ENCODE measurements at places on chromosomes 11 and 22.
A peak's percentile ranks its signal among the peaks of the same experiment; 100 is the strongest.

DNA sequence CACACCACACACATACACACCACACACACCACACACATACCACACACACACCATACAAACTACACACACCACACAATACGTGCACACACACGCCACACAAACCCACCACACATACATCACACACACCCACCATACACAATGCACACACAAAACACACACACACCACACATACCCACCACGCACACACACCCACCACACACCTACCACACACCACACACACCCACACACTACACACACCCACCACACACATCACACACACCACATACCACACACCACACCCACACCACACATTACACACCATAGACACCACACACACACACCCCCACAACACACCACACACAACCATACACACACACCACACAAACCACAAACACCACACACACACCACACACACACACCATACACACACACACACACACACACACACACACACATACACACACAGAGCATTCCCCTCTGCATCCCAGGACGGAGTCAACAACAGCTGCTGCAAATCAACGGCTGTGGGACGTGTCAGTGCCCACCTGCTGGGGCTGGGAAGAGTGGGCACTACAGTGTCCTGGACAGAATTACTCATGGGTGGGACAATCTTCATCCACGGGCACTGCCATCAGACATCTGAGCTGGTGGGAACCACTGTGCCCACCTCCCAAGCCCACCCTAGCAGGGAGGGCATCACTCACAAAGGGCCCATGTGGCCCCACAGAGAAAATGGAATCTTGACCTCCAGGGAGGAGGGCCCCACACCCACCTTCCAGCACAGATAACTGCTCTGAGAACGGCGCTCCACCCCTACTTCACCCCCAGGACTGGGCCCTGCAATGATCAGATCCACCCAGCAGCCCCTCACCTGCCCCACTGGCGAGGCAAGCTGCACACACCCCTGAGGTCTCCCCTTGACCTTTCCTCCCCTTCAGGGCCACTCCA lies 8.4 kb downstream of the TP53I11 start:
- DNase-seq, result no peak

DNA sequence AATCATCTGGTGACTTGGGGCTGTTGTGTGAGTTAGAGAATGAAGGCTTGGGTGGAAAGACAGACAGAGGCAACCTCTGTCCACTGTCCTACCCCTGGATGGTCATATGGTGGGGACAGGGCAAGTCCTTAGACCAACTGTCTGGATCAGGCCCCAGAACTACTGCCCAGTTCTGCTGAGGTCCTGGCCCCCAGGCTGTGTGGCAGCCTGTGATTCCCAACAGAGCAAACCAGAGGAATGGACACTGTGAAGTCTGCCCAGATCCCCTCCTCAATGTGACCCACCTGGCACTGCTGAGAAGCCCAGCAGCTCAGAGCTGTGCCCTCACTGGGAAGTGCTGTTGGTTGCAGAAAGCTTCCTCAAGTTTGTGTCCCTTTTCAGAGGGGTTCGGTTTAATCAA lies 69.0 kb downstream of the GGTLC2 start:
- no peak for DNase-seq

- no peak for DNase-seq
Measured at GRCh38 chr11:65501186-65501471, 2.3 kb downstream of the MALAT1 start.

GRCh38 chr11:70471254-70471653 lies 72.9 kb downstream of the CTTN start:
- peak; percentile 75 for DNase-seq

- no peak for DNase-seq
Measured at GRCh38 chr11:655036-655726, 18.1 kb downstream of the DRD4 start.

GRCh38 chr11:100970283-100971164 lies 159.1 kb downstream of the PGR start:
- no peak for DNase-seq

DNA sequence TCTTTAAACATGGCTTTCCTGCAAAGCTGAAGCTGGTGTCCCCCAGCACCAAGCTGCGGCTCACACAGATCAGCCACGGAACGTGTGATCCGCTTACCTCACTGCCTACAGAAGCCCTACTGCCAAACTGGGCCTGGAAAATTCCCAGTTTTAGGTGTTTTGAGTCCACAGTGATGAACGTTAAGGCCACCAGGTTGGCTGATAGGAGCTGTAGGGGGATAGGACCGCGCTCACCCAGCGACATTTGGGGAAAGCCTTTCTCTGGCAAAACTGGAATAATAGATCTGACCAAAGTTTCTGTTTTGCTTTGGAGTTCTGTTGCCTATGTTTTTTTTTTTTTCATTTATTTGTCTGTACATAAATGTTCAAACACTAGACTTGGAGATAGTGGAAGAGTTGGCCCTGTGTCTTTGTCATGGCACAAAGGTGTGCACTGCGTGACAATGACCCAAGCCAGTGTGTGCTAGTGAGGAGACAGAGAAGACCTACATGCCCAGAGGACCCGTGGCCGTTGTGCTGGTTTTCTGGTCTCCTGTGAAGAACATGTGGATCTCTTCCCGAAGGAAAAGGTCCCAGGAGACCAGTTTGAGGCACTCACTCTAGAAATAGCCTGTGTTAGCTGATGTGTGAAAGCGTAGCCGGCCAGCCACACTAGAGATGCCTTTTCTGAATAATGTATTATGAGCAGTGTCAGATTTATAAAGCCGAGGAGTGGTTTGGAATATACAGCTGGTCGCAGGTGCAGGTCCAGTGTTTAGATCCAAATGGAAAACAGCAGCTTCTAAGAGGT lies 15.0 kb downstream of the ASPHD2 start:
- no peak for DNase-seq

DNA sequence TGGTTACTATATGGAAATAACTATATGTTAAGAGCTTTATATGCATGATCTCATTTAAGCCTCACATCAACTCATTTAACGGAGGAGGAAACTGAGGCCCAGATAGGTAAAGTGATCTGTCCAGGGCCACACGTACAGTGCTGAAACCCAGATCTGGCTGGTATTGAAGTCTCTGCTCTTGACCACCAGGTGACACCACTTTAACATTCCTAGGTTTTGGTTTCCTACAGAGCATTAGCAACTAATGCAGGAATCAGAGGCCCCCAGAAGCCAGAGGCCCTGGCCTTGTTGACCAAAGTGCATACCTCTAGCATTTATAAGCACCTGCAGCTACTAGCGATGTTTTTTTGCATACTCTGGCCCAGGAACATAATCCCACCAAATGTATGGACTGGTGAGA lies 12.9 kb upstream of the LIMK2 start:
- DNase-seq, result no peak

GRCh38 chr11:43955381-43956118 lies 13.1 kb downstream of the C11orf96 start:
- no peak for DNase-seq

DNA sequence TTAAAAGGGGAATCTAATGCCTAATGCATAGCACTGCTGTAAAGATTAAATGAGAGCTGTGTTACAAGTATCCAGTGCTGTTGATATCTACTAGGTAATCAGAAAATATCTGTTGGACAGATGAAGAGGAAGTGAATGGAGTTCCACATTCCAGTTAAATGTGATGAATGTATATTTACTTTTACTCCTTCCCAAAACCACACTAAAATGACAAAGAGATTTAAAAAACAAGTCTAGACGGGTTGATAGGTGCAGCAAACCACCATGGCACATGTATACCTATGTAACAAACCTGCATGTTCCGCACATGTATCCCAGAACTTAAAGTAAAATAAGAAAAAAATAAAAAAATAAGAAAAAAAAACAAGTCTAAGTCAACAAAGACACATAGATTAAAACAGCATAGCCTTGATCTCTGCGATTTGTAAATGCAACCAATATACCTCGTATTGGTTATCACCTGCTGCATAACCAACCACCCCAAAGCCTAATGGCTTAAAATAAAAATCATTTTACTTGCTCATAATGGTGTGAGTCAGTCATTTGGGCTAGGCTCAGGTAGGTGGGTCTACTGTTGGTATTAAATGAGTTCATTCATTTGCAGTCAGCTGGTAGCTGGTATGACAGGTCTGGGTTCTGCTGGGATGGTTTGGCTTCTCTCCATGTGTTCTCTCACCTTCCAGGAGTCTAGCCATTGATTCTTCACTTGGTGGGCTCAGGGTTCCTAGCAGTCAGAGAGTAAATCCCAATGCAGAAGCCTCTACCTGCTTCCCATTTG lies 39.7 kb upstream of the SLC6A5 start:
- no peak for DNase-seq

- DNase-seq, result no peak
Measured at GRCh38 chr22:24353121-24353520, 74.3 kb upstream of the ADORA2A start.

- DNase-seq, result peak; percentile 15
Measured at GRCh38 chr11:5004424-5005274, 10.0 kb downstream of the OR51L1 start.

DNA sequence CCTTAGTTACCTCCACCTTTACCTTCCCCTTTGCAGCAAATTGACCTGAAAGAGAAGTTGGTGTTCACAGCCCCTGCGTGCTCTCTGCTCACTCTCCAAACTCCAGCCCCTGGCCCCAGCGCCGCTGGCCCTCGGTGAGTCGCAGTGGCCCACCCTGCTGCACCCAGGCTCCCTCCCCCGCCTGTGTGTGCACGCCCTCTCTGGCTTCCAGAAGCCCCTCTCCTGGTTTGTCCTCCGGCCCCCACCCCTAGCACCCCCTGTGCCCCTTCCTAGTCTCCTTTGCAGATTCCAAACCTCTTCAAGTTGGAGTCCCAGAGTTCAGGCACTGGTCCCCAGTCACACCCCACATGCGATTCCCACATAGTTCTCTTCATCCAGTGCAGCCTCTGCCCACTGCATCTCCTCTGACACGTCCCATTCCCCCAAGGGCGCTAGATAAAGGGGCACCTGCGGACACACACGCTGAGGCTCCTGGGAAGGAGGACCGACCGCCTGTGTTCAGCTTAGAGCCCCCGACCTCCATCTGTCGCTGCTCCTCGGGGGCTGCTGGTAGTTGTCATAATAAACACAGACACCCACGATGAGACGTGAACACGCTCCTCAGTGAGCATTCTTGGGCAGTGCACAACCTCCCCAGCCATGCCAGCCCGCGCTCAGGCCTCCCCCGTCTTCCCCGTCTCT lies 1.5 kb upstream of the PHRF1 start:
- DNase-seq, result no peak

DNA sequence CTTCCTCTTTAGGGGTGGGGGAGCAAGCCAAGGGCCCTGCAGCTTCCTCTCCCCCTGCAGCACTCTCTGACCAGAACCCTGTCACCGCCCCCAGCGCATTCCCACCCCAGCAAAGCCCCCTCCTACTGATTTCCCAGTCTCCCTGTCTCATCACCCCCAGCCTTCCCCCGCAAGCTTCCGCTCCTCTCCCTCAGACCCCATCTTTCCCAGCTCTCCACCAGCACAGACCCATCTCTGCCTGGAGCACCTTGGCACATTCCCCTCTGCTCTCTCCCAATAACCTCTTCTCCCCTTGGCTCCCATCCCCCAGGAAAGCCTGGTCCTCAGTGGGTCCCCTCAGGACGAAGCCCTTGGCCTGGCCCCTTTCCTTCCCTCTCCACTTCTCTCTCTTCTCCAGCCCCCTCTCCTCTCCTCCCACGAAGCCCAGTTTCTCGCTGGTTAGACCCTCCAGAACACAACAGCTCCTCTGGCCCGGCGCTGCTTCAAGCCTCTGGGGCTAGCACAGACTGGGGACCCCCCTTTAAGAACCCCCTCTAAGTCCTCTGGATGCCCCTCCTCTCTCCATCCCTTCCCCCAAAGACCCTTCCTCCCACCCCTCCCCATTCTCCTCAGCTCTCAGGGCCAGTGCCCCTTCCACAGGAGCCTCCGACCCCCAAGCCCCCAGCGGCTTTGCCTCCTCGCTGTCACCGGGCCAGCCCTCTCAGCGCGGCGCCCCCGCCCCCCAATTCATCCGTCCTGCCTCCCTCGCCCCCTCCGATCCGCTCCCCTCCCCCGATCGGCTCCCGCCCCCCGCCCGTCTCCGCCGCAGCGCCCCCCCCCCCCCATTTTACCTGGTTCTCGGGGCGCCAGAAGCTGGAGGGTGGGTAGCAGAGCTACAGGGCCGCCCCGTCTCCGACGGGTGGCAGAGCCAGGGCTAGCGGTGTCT lies 594 bp downstream of the NRXN2 start:
- no peak for DNase-seq

GRCh38 chr22:27283714-27284113 lies 517.8 kb downstream of the MN1 start:
- DNase-seq, result no peak

GRCh38 chr11:84413549-84413948 lies 1127.4 kb upstream of the CCDC90B start:
- DNase-seq, result no peak

GRCh38 chr11:111183706-111184105 lies 61.8 kb upstream of the POU2AF2 start:
- DNase-seq, result no peak

GRCh38 chr11:110455718-110456117 lies 26.0 kb downstream of the FDX1 start:
- no peak for DNase-seq

- no peak for DNase-seq
Measured at GRCh38 chr11:60482361-60482760, 10.2 kb upstream of the MS4A12 start.

DNA sequence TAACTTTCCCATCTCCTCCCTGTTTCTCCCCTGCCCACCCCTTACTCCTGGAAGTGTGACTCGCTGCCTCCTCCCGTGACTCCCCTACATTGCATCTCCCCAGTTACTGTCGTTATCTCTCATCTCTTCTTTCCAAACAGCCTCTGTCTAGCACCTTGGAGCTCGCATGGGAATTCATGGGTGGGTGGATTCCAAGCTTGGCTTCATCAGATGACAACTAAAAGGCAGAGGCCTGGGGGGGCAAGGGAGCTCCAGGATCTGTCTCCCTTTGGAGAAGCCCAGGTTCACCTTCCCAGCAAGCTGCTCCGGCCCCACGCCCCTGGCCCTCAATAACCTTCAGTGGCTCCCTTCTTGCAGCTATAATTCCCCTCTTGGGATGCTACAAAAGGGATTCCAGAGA lies 6.9 kb upstream of the CCND1 start:
- no peak for DNase-seq

- DNase-seq, result peak; percentile 34
Measured at GRCh38 chr22:22552630-22553029, 6.4 kb downstream of the PRAME start.

- no peak for DNase-seq
Measured at GRCh38 chr11:74354036-74354435, 42.6 kb upstream of the P4HA3 start.

- no peak for DNase-seq
Measured at GRCh38 chr22:35523167-35523947, 17.3 kb upstream of the RASD2 start.

All from GM13977 (cell line).